ENCODE measurements at places on chromosomes 11 and 22.

- no peak for DNase-seq
These were observed 11.3 kb downstream of the IFT27 start for GRCh38 chr22:36764641-36765040.

- DNase-seq = no peak
These were observed 4.5 kb downstream of the MYEOV start for GRCh38 chr11:69298267-69299022.

- no peak for DNase-seq
These were observed 20.8 kb upstream of the PICALM start for GRCh38 chr11:86089659-86090058.

GRCh38 chr11:125332821-125333220 lies 163.2 kb downstream of the FEZ1 start:
- no peak for DNase-seq

GRCh38 chr22:47165338-47166032 lies 403.0 kb downstream of the TBC1D22A start:
- DNase-seq = no peak

- DNase-seq = no peak
These were observed 50.0 kb downstream of the DNAJC24 start for GRCh38 chr11:31419669-31420068.

DNA sequence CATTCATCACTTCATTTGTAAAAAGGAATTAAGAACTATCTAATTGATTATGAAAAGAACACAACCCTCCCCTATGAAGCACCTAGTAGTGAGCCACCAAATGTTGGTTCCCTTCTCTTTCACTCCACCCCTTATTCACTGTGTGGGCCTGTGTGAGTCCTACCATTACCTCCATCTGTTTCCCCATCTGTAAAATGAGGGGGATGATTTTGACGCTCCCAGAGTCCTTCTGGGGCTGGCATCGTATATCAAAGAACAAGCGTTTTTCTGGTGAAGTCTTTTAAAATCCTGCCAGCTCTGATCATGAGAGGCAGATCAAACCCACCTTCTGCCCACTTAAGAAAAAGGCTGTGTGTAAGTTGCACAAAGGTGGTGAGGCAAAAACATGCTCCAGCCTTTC lies 96.6 kb upstream of the SEZ6L start:
- DNase-seq = no peak

DNA sequence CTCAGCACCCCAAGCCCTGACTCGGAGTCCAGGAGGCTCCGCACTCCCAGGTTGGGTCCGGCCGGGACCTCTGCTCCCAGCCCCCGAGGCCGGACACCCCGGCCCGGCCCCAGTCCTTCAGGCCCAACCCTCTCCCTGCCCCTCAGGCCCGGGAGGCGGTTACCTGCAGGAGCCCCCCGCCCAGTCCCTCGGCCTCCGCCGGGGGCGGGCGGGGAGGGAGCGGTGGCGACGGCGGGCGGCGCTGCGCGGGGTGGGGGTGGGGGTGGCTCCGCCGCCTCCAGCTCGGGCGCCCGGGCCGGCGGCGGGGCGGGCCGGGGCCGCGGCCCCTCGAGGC lies 310 bp downstream of the TCF20 start:
- DNase-seq = peak; percentile 47

DNA sequence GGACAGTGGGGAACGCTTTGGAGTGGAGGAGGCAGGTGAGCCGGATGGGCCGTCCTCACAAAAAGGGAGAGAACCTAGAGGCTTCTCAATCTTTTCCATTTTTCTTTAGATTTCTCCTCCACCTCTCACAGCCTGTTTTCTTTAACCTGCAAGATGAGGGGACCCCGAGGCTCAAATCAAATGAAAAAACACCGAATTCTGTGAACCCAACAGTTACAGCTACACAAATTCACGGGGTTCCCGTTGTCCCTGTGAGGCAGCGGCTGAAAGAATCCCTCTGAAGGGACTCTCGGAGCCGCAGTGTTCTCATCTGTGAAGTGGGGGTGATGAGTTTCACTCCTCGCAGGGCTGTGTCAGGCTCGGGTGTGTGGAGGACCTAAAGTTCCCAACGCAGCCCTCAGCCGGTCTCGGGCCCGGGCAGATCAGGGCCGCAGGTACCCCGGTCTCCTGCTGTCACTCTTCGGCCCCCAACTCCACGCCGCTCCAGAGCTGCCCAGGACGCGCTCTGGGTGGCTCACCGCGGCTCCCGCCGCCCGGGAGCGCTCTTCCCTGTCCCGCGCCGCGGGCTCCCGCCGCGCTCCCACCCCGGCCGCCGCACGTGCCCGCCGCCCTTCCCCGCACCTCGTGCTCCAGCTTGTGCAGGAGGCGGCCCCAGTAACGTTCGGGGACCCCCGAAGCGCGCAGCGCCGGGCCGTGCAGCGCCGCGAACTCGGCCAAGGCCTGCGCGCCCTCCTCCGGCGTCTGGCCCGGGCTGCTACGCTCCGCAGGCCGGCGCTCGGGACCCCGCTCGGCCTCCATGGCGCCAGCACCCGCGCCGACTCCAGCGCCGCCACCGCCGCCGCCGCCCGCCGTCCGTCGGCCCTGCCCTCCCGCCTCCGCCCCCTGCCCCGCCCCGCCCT lies at the start of gene TTLL12:
TTLL12 (minus strand) TSS at position 863 of the 899 bp plus-strand sequence; CDS start at position 798, 65 bp downstream.
- DNase-seq = no peak

- no peak for DNase-seq
These were observed 39.6 kb downstream of the ARRB1 start for GRCh38 chr11:75311858-75312288.

GRCh38 chr22:50640857-50641647 lies 13.1 kb upstream of the ARSA start:
- no peak for DNase-seq

GRCh38 chr11:70826541-70827335 lies 425.6 kb downstream of the SHANK2 start:
- DNase-seq = no peak

GRCh38 chr11:112437096-112437495 lies 176.4 kb upstream of the PLET1 start:
- no peak for DNase-seq

DNA sequence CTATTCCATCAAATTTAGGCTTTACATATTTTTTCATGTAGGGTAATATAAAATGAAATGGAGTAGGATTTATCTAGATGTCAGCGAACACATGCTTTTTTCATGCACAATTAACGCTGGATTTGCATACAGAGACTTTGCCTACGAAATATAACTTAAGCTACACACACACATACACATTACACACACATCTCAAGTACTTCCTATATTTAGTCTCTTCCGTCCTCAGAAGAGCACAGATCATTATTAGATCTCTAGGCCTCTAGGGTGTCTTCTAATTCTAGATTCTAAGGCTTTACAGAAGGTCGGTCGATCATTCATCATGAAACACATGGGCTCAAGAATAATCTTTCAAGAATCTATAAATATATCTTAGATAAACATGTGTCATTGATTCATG lies 3.8 kb upstream of the MS4A13 start:
- no peak for DNase-seq

GRCh38 chr11:41284354-41284753 lies 175.1 kb downstream of the LRRC4C start:
- DNase-seq = no peak

GRCh38 chr11:13012056-13012661 lies 3.0 kb downstream of the RASSF10 start:
- no peak for DNase-seq

GRCh38 chr11:7955191-7955590 lies 10.1 kb downstream of the NLRP10 start:
- DNase-seq = no peak

- no peak for DNase-seq
These were observed 935 bp downstream of the ZNF143 start for GRCh38 chr11:9461760-9462134.

DNA sequence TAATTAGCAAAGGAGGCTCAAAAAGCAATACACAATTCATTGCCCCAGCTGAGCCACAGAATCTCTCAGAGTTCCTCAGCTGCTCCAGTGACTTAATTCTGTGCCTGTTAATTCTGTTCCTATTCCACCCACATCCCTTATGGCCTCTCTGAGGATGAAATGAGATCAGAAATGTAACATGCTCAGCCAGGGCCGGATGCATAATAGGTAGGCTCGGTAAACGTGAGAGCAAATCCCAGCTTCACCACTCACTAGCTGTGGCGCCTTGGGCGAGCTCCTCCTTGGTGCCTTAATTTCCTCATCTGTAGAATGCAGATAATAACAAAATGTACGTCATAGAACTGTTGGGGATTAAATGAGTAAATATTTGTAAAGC lies 42.8 kb upstream of the DKK3 start:
- DNase-seq = no peak

DNA sequence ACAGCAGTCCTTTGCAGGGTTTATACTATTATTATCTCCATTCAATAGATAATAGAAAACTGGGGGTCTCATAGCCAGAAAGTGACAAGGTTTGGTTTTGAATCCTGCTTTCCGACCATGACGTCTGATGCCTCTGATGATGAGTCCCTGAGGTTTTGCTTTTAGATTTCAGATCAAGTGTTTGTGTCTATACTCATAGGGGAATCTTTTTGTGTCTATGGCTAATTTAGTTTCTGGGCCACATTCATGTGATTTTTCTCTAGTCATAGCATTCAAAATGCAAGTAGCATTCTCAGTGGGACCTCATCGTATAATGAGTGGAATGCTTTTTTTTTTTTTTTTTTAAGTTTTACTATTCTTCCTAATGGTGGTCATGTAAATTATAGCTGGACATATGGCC lies 72.9 kb downstream of the TNRC6B start:
- no peak for DNase-seq

DNA sequence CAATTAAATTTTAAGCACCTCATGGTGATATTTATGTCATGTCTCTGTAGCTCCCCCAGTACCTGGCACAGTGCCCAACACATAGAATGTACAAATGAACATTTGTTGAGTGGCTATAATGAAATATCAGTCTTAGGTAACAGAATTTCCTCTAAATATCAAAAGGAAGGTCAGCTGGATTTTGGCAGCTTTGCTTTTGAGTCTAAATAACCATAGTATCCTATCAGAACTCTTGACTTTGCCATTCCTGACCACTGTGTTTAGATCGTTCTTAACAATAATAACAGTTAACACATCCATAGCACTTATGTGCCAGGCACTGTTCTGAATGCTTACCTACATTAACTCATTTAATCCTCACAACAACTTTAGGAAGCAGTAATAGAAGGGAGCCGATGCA lies 26.6 kb downstream of the TMEM123 start:
- no peak for DNase-seq

DNA sequence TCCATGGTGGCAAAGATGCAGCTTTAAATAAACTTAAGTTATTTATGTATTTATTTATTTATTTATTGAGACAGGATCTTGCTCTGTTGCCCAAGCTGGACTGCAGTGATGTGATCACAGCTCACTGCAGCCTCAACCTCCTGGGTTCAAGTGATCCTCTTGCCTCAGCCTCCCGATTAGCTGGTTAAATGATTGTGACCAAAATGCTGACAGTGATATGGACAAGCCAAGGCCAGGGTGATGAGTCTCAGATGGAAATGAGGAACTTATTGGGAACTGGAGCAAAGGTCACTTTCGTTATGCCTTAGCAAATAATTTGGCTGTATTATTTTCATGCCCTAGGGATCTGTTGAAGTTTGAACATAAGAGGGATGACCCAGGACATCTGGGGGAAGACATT lies 9.3 kb upstream of the LRP5 start:
- DNase-seq = no peak

GRCh38 chr22:35439365-35439717 lies 39.4 kb downstream of the MCM5 start:
- no peak for DNase-seq

GRCh38 chr11:38191101-38191500 lies 1593.1 kb upstream of the RAG2 start:
- DNase-seq = no peak

- no peak for DNase-seq
These were observed 7.8 kb downstream of the UCP2 start for GRCh38 chr11:73974604-73975478.

DNA sequence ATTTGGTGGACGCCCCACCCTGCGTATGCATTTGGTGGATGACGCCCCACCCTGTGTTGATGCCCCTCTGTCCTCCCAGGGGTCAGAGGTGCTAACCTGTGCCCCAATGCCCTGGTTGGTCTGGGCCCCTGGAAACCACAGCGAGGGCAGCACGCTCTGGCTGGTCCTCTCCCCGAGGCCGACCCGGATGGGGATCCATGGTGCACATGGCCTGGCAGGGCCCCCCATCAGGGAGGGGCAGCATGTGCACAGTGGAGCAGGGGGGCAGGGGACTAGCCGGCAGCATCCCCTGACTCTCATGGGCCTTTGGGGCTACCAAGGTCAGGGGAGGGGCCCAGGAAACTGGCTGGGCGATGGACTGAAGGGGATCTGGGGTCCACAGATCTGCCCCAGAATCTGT lies 7.6 kb upstream of the MUC5AC start:
- no peak for DNase-seq

DNA sequence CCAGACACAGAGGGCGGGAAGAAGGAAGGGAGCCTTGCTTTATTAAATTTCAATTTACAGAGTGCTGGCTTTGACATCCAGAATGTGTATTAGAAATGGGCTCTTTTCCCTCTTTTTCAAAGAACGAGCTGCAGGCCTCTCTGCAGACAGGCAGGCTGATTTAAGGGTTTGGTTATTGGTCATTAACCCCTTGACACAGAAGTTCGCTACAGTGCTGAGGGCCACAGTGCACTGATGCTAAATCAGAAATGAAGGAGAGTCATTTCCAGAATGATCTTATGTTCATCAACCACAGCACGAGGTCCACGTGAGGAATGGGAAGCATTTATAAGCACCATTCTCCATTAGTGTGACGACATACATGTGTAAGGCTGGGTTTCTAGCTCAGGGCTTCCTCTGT lies 51.8 kb downstream of the CSNK2A3 start:
- no peak for DNase-seq

DNA sequence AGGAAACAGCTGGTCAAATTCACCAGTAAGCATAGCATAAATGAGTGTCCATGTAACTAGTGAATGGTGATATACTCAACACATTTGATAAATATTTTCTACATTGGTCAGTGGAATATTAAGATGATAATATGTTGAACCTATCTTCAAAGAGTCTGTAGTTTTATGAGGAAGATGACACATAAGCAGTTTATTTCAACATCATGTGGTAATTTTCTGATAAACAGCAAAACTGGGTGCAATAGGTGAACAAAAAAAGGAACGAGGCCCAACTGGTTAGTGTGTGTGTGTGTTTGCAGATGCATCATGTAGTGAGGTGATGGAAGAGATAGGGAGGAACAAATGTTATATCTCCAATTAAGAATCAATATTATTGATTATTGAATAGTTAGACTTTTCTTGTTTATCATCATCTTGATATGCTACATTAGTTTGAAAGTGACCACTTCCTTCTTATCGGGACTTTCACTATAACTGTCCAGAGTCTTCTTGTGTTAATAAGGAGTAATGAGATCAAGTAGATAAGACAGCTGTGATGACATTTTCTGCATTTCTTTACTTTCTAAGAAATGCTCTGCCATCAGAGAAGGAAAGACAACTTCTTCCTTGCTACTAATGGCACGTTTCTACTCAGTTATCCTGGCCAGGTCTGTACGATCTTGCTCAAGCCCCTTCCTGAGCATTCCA lies 270.7 kb downstream of the ETS1 start:
- DNase-seq = no peak

DNA sequence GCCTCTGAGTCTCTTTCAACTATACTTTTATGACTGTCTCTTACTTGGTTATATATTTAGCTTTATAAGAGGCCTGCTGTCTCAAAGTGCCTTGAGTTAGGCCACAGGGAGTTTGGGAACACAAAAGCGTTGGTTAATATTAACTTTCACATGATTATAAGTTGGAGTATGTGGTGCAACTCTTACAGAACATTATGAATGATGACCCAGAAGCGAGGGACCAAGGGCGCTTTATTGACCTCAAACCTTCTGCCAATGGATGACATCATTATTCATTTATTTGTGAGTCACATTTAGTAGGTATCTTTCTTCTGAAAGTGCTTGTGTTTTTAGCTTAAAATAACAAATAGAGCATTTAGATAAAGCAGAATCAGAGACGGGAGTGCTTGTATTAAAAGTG lies 298.0 kb upstream of the ZC3H12C start:
- DNase-seq = no peak
